ENCODE measurements at places on chromosomes 1 and 21. TPM values are rescaled to one million over a fixed set of nuclear protein-coding genes. Genes with fewer than 3 reads are reported as not detected.

Gene SH3D21
- polyA plus RNA-seq: 0.49 TPM

Gene LCE2C
- not detected for polyA plus RNA-seq

Gene AHCYL1
- polyA plus RNA-seq: 21.5 TPM

Gene TINAGL1
- polyA plus RNA-seq: not detected

Gene ATP13A2
- polyA plus RNA-seq: 51.8 TPM

Gene RBM34
- 36.1 TPM for polyA plus RNA-seq

Gene CNR2
- 63.4 TPM for polyA plus RNA-seq

Gene PLEKHN1
- polyA plus RNA-seq: 0.36 TPM

Gene MORC3
- 68.8 TPM for polyA plus RNA-seq

Gene GRIK1
- polyA plus RNA-seq: not detected

Gene C8A
- polyA plus RNA-seq: not detected

Gene FAM131C
- polyA plus RNA-seq: not detected

Gene HSPB7
- polyA plus RNA-seq: not detected

Gene GSTM4
- 56.5 TPM for polyA plus RNA-seq

All from B cell (primary cell).